T-helper 1 cell (primary cell): ENCODE measurements at places on chromosomes 3 and 15.

DNA sequence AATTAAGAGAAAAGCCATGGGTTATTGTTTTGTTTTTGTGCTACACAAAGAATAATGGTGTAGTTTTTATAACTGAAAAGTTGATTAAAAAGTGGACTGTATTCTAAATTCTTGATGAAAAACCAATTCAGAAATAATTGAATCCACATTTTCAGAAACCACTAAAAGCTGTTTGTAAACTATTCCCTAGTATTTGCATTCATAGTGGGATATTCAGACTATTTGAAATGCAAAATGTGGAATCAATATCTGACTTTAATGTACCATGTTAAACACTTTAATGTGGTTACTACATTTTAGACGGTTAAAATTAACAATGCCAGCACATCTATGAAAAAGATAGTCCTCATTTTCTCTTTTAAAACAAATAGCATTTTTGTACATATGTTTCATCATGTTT, 104.6 kb downstream of the ZIC4 start:
- DNase-seq = no peak

GRCh38 chr3:170021083-170021482, 16.7 kb upstream of the GPR160 start:
- DNase-seq = no peak

DNA sequence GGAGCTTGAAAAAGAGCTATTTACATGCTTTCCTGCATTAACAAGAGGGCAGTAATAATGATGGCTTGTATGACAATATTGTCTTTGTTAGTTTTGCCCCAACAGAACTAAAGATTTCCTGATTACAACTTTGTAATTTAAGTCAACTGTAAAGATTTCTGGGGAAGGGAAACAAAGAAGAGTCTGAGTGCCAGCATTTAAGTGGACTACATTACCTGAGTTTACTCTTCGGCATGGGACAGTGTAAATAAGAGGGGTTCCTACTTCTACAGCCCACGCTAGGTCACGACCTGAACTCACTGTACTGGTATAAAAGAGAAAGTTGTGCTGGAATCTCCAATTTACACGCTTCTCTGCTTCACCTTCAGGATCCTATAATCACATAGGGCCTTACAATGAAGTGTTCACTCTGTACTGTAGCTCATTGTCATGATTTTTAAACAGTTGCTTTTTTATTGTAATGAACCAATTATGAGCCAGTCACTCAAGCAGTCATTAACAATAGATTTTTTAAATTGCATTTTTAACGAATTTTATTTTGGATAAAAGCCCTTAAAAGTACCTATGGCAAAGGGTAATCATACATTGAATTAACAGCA, 39.6 kb downstream of the DPH6 start:
- DNase-seq = no peak

- DNase-seq = no peak
Measured at GRCh38 chr3:134087060-134087974, 57.6 kb upstream of the SLCO2A1 start.

GRCh38 chr15:100215843-100216169, 126.0 kb downstream of the ADAMTS17 start:
- no peak for DNase-seq

GRCh38 chr3:133991637-133992036, 38.1 kb downstream of the SLCO2A1 start:
- no peak for DNase-seq
